ENCODE measurements at places on chromosomes 5 and 9.

GRCh38 chr5:94856257-94856800 lies 237.9 kb downstream of the SLF1 start:
- DNase-seq = no peak

DNA sequence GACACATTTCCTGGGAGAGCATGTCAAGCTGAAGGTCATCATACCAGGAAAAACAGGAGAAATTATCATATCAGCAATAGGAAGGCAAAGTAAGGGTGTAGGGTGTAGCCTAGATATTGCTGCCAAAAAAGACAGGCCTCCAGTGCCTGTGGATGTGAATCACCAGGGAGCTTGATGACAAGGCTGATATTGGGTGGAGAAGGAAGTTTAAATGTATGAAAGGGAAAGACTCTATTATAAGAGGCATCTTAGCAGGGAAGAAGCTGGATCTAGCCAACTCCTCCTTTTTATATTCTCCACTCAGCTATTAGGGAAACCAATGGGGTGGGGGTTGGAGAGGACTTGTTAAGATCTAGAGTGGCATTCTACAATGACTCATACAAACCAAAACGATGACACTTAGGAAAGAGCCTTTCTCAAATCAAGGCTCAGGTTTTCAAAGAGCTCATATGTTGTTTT lies 13.4 kb upstream of the TXNDC8 start:
- DNase-seq = no peak

GRCh38 chr9:15389173-15389572 lies 33.5 kb upstream of the SNAPC3 start:
- no peak for DNase-seq

DNA sequence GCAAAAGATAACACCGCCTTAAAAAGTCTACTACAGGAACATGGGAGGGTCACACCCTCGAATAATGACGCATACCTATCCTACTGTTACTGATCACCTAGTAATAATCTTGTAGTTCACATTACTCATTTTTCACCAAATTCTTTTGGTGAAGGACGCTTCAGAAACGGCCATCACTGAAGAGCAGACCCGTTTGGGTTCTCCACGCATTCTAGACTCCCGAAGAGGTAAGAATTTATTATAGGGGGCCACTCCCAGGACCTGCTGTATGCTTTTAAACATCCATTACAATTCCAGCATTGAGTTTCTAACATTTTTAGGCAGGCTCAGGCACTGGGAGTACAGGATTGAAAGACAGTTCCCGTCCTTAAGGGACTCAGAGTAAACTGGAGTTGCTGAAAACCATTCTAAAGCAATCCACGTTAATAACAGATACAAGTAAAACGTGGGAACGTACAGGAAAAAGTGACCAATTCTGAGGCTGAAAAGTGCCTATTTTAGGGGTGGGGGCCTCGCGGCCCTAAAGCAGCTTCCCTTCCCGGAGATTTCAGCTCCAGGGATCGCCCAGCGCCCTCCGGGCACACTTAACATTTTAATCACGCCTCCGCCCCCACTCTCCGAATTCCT lies at the start of gene FER:
Gene FER (plus strand): TSS at position 124 of the 627 bp plus-strand sequence. CDS start 50,286 bp downstream, outside the sequence.
- peak; percentile 76 for DNase-seq

GRCh38 chr9:71672573-71672972 lies 95.7 kb downstream of the CEMIP2 start:
- no peak for DNase-seq

DNA sequence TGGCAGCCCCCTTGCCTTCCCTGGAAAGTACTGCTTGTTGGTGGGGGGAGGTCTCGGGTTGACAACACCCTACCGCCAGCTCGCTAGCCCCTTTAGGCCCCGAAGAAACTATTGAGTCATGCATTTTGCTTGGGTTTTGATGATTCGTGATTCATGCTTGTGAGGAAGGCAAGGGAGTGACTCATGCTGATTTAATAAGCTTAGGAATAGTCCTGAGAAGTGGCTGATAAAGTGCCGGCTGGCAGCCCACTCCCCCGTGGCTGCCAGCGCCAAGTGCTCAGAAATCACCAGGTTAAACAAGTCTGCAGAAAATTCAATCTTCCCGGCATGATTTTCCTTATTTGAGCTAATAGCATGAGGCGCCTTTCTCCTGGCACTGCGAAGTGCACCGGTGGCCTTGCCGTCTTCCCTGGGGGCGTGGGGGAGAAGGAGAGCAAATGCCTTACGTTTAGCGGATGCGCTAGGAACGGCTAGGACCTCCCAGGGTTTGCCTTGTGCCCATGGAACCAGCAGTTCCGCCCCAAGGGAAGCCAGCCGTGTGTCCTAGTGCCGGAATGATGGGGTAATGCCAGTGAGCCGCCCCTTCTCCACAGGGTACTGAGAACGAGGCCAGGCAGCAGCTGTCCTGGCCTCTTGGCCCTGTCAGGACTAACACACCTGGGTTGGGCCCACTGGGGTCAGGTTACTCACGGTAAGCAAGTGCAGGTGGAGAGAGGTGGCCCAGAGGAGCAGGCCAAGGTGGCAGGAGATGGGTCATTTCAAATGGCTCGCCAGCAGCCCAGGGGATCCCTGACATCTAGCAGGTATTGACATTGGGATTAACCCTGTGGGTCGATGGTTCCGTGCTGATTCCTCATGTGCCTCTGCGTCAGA lies 151.9 kb downstream of the MACROH2A1 start:
- no peak for DNase-seq

DNA sequence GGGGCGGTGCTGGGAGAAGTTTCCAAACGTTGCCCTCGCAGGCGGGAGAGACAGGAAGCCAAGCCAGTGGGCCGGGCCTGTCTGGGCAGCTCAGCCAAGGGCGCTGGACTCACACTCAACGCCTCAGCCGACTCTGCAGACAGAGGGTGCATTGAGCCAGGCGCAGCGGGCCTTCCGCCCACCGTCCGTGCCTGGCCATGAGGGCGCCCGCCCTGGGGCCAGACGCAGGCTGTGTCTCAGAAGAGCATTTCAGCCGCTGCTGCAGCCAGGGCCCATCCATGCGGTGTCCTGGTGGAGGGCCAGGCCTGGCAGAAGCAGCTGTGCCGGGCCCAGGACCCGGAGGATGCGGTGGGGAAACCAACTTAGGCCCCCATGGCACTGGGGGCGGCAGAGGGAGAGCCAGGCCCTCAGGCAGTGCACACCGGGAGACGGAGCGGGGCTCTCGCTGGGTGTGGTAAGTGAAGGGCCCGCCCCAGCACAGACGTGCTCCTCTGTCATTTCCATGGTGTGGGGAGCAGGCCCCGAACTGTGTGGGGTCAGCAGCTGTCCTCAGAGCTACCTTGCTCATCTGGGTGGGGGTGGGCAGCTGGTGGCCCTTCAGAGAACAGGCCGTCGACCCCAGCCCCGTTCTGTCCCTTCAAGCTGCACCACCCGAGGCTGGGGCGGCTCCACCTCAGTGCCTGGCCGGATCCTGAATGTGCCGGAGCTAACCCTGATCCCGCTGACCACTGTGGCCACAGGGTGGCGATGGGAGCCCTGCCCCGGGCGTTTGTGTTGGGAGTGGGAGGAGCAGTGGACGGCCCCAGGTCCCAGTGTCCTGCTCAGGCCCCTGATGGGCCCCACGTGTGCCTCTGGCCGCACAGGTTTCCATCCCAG lies 18.0 kb downstream of the DNLZ start:
- no peak for DNase-seq
